NCI-H1105 (cell line): ENCODE measurements at places on chromosomes 12 and 14.

DNA sequence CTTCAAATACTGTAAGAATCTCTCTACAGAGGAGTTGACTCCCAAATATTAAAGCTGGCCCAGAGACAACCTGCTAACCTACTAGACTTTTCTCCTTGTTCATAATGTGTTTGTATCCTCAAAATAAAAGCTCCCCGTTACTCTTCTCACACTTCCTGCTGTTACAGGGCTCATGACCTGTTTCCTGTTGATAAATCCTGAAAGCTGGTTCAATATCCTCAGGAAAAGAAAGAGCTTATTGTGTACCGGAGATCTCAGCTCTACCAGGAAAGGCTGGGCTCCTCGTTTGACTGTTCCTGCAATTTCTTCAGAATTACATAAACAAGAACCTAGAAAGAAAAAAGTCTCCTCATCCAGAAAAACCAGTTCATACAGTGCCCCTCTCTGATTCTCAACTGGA is 30.8 kb downstream of the CLEC1A start:
- DNase-seq, result no peak

GRCh38 chr12:14689144-14689543 is 7.3 kb downstream of the GUCY2C start:
- no peak for DNase-seq

GRCh38 chr14:83798421-83798820 is 1731.5 kb upstream of the FLRT2 start:
- no peak for DNase-seq

DNA sequence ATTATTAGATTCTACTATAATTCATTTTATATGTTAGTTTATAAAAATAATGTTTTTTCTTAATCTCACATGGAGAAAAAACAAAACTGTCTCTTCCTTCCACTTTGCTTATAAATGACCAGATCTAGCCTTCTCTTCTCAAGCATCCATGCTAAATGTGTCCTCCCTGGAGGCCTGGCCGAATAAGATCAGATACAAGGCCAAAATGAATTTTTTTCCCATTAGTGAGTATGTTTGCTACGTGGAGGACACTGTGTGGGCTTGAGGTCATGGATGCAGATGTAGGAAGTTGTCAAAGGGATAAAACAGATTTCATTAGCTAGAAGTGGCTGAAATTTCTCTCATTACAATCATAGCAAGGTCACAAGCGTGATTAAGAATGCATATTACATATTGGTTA is 1244.9 kb upstream of the SEL1L start:
- DNase-seq, result no peak

GRCh38 chr14:51448831-51449670 is 202.7 kb upstream of the FRMD6 start:
- DNase-seq, result no peak

GRCh38 chr12:48917857-48918537 is 7.3 kb downstream of the FKBP11 start:
- no peak for DNase-seq

- DNase-seq, result no peak
These were observed 16.6 kb downstream of the FBRSL1 start for GRCh38 chr12:132506328-132507160.

GRCh38 chr14:104085032-104085888 is at the start of gene ASPG:
TSS of gene ASPG (plus strand) at chr14:104085700. CDS start at chr14:104085771, 71 bp downstream.
- no peak for DNase-seq

DNA sequence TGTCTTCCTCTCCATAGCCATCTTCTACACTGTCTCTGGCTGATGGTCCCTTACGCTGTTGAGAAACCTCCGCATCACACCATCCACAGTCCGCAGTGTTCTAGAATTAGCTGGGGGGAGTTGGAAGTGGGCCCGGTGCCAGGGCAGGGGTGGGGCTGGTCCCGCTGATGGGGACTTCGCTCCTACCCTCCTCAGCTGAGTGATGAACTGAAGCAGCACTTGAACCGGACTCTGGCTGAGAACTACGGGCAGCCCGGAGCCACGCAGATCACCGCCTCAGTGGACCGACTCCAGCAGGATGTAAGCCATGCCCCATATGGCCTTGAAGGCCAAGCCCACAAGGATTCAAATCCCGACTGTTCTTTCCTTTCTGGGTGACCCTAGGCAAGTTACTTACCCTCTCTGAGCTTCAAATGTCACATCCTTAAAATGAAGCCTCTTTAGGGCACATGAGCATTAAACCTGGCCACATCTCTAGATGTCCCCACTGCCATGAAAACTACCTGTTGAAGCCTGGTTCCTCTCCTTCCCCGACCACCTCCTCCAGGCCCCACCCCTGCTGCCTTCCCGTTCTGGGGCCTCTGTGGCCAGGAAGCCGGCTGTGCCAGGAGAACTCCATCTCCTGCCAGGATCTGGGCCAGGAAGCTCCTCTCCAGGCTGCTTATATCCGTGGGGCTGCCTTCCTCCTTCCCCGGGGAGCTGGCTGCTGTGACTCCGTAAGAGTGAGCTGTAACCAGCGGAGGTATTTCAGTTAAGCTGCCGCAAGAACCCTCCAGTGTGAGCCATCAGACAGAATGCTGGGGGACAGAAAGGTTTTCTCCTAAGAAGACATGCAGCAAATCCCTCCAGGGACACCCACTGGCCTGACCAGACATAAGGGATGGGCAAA is 53.1 kb downstream of the TSPAN11 start:
- DNase-seq, result no peak

DNA sequence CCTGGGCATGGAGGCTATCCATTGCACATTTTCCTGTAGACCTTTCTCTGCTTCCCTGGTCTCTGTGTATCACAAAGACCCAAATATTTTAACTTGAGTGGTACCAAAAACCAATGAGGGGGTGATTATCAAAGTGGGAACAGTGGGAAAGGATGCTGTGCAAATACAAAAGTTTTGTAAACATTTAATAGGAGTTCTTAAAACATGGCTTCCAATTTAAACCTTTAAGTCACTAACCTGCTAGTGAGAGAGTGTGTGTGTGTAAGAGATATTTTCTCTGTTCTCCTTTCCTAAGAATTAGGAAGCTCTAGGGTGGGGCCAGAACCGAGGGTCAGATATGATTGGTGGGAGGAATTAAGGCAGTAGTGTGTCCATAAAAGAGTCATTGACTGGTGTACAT is 64.5 kb upstream of the ARHGAP5 start:
- DNase-seq, result no peak

GRCh38 chr14:88541324-88541723 is 13.5 kb downstream of the PTPN21 start:
- DNase-seq, result no peak

- DNase-seq, result peak; percentile 80
These were observed 26.2 kb downstream of the C2CD5 start for GRCh38 chr12:22518060-22518719.

GRCh38 chr12:104890476-104891096 is 67.5 kb downstream of the SLC41A2 start:
- DNase-seq, result no peak

DNA sequence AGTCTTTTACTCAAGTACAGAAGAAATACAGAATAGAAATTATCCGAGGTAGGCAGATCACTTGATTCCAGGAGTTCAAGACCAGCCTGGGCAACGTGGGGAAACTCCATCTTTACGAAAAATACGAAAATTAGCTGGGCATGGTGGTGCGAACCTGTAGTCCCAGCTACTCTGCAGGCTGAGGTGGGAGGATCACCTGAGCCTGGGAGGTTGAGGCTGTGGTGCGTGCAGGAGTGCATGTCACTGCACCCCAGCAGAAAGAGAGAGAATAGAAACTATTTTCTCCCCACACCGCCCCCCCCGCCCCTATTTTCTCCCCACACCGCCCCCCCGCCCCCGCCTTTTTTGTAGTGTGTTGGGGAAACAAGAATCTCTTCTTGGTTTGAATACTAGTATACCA is 2.2 kb downstream of the DNM1L start:
- no peak for DNase-seq

DNA sequence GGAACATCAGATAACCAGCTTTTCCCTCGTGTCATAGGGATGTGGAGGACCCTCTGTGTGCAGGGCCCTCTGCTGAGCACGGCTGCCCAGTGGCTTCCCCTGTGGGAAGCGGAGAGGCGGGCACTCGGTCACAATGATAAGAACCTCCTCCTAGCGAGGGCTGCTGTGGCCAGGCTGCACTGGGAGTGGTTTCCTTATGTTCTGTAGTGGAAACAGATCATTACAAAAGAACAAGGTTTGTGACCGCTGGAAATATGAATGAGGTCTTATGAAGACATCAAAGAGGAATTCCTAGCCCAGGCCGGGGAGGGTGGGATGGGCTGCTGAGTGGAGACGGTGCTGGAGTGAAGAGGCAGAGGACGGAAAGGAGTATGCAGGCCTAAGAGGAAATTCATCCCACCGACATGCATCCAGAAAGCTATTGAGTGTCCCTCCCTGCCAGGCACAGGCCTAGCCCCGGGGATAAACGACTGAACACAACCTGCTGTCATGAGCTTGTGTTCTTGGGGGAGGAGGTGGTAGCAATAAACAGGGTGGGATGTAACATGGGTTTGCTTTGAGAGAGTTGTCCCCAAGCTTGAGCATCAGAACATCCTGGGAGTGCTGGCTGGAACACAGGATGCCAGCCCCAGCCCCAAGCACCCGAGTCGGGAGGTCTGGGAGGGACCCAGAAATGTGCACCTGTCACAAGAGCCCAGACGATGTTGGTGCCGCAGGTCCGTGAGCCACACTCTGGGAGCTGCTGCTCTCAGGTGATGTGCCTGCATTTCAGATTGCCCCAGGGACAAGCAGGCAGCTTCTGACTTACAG is 37.5 kb downstream of the FZD10 start:
- DNase-seq, result no peak
